ENCODE measurements at places on chromosomes 2 and 18.

GRCh38 chr2:36307441-36307840 is 48.1 kb upstream of the CRIM1 start:
- DNase-seq = no peak

GRCh38 chr2:104768694-104769093 is 85.2 kb upstream of the POU3F3 start:
- DNase-seq = no peak

- DNase-seq = no peak
Measured at GRCh38 chr18:36432880-36433555, 135.5 kb downstream of the FHOD3 start.

GRCh38 chr2:176997074-176997791 is 215.4 kb upstream of the HNRNPA3 start:
- peak; percentile 67 for DNase-seq

GRCh38 chr2:140695155-140695554 is 1435.7 kb downstream of the LRP1B start:
- DNase-seq = peak; percentile 29

DNA sequence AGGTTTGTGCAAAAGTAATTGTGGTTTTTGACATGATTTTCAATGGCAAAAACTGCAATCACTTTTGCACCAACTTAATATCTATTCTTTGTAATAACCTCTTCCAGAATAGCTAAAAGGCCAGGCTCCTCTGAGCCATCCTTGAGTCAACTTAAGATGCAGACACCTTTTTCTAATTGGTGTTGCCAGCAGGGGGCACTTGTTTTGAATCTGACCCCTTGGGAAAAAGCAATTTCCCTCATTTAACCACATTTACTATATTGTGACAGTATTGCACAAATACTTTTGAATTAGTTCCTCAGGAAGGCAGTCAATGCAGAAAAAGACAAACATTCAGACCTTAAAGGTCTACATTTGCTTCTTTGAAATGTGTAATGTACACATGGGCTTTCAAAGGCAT is 78.6 kb upstream of the GALNT5 start:
- no peak for DNase-seq

DNA sequence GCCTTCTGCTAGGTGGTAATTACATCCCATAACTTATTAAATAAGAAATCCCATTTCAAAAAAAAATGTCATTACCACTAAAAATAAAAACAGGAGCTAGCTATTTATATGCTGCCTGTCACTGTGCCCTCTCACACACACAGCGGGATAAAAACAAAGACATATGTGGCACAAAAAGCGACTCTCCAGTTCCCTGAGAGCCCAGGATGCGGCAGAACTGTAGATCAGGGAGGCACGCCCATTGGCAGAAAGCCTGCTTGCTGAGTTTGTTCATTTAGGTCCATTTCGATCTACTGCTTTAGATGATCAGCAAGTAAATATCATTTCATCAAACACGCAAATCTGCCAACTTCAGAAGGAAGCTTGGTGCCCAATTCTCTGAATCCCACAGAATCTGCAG is 124.4 kb downstream of the TMEM163 start:
- DNase-seq = no peak

- no peak for DNase-seq
Measured at GRCh38 chr2:85152895-85153294, 19.7 kb downstream of the TCF7L1 start.

- no peak for DNase-seq
Measured at GRCh38 chr2:102181919-102182635, 4.7 kb upstream of the IL1RL2 start.

DNA sequence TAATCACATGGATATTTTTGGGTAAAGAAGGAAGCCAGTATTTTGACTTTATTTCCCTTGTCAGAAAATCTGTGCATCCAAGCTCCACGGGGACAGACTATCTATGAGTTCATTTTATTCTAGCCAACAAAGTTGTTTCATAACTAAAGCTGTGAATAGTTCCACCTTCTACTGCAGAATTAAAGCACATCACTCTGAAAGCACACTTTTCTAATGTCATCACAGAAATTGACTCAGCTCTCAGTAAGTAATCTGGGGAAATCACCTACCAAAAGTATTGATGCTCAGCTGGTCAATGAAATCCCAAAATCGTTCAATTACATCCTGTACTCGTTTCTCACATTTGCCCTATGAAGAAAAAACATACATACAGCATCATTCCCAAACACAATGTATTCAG is 19.1 kb downstream of the IAH1 start:
- DNase-seq = no peak

GRCh38 chr2:109591206-109591605 is 22.6 kb downstream of the SEPTIN10 start:
- DNase-seq = no peak

- no peak for DNase-seq
Measured at GRCh38 chr2:64819774-64820688, 166.3 kb upstream of the SERTAD2 start.

- DNase-seq = no peak
Measured at GRCh38 chr2:69539549-69539908, 102.3 kb upstream of the NFU1 start.

GRCh38 chr2:54763636-54764291 is 40.3 kb downstream of the EML6 start:
- no peak for DNase-seq

GRCh38 chr2:105373344-105373781 is 25.5 kb downstream of the FHL2 start:
- DNase-seq = no peak

GRCh38 chr2:175999283-175999819 is 2.7 kb downstream of the LNPK start:
- no peak for DNase-seq

- DNase-seq = no peak
Measured at GRCh38 chr2:178320011-178320585, 125.8 kb downstream of the OSBPL6 start.

- DNase-seq = no peak
Measured at GRCh38 chr2:226991663-226992062, 155.8 kb downstream of the RHBDD1 start.

- DNase-seq = no peak
Measured at GRCh38 chr2:63093502-63093901, 42.9 kb downstream of the OTX1 start.

GRCh38 chr2:15965564-15966019 is 25.2 kb downstream of the MYCN start:
- no peak for DNase-seq

- DNase-seq = no peak
Measured at GRCh38 chr2:216588861-216589710, 44.1 kb upstream of the IGFBP2 start.

DNA sequence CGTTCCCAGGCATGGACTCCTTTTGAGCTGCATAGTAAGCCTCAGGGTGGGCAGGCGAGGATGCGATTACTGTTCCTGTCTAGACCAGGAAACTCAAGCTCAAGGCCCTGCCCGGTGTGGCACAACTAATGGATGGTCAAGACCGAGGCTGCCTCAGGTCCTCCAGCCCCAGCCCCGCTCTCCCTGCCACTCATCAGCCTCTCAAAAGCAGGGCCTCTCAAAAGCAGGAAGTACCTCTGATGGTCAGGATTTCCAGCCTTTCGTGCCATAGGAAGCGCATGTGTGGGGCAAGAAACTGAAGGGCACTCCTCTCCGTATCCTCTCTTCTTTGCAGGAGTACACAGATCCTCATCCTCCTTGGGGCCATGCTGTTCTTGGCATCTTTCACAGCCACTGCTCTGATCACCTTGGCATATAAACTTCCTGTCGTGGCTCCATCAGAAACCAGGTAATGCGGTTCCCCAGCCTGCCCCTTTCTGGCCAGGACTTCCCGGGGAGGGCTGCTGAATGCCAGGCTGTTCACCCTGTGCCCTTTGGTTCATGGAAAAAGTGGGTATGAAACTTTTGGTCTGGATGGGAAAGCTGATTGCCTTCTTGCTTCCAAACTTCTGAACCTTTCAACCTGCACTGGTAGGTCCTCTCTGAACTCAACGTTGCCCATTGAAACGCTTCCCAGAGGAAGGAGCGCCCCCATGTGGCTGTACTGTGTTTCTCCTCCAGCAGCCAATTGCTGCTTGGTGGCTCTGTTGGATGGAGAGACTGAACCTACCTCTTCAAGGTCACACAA is 82.8 kb upstream of the SEC11C start:
- DNase-seq = no peak

- DNase-seq = no peak
Measured at GRCh38 chr2:18522484-18523146, 37.8 kb downstream of the RDH14 start.

GRCh38 chr18:77146249-77147080 is 13.9 kb upstream of the MBP start:
- no peak for DNase-seq

DNA sequence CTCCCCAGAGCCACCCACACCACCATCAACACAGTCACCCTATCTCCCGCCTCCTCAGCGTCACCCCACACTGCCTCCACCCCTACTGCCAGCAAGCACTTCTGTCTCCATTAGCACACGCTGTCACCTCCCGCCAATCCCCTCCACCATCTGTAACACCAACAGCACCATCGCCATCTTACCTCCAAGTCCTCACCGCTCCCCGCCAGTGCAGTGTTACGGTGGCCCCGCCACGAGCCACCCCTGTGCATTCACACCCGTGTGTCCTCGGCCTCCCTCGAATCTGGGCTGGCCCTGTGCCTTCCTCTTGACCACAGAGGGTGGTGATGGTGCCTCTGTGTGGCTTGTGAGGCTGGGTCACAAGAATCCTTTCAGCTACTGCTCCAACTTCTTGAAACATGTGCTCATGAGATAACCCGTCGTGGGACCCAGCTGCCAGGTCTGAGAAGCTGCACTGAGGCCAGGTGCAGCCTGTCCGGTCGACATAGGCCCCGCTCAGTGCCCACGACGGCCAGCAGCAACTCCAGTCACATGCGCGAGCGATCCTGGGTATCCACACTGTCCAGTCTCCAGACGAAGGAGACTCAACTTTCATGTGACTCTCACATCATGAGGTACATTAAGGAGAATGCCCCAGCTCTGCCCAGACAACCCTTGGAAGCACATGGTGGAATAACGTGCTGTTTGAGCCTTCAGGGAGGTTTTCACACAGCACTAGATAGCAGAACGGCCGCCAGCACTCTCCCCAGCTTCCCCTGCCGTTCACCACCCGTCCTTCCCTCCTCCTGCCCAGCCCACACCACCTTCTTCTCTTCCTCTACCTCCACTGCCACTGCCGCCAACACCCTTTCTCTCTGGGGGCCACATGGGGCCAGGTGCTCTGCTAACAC is 72.6 kb upstream of the ASB18 start:
- no peak for DNase-seq

DNA sequence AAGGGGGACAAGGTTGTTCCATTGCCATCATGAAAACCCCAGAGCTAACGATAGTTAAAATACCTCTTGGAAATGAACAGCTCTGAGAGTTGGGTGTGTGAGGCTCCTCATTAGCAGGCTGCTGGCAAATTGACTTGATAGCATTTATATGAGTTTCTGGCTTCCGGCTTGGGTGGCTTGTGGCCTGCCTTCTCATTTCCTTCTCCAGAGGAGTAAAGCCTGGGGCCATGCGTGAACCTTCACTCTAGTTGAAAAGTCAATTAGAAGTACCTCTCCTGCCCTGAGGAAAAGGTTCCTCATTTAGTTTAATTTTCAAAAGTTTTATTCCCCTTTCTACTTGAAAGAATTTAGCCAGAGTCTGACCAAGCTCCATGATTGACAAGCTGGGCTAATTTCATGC is 67.1 kb downstream of the MGAT5 start:
- DNase-seq = no peak

GRCh38 chr2:67985586-67985985 is 77.2 kb downstream of the C1D start:
- no peak for DNase-seq

- DNase-seq = no peak
Measured at GRCh38 chr2:142223309-142223708, 92.5 kb upstream of the LRP1B start.

DNA sequence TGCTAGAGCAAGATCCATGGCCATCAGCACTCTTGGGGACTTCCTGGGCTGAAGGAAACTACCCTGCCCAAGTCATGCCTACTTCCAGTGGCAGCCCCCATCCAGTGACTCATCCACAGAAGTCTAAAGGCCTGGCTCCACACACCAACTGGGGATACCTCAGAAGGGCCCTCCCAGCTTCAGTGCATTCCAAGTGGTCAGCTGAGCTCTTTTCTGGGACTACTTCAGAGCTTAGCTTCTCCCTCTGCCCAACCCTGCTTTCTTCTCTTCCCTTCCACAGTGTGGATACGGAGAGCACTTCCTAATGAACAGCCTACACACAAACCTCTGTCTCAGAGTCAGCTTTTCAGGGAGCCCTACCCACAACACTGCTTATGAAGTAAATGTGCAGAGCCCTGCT is 66.5 kb downstream of the CLHC1 start:
- DNase-seq = peak; percentile 67

DNA sequence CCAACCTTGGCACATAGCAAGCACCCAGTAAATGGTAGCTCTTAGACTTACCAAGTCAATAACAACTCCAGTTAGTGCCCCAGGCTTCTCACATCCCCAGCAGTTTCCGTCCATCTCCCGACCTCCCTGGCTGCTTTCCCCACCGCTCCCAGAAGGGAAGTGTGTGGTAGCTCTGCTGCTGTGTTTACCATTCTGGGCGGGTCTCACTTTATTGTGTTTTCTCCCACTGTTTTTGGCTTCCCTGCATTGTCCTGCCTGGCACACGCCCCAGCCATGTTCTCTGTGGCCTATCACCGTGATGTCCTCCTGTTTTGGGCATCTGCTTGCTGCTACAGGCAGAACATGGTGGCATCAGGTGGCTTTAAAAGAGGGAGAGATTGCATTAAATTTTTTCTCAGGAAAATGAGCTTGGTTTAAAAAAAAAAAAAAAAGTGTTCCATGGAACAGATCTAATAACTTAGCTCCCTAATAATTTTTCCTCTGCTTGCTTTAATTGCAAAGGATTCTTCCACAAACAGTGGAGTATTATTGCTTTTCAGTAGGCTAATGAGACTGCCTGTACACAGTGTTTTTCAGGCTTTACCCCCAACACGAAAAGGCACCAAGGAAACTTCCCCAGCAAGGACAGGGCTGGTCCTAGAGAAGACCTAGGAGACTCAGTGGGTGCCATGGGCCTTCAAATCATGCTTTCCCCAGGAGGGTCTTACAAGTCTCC is 8.0 kb upstream of the COX7A2L start:
- no peak for DNase-seq

DNA sequence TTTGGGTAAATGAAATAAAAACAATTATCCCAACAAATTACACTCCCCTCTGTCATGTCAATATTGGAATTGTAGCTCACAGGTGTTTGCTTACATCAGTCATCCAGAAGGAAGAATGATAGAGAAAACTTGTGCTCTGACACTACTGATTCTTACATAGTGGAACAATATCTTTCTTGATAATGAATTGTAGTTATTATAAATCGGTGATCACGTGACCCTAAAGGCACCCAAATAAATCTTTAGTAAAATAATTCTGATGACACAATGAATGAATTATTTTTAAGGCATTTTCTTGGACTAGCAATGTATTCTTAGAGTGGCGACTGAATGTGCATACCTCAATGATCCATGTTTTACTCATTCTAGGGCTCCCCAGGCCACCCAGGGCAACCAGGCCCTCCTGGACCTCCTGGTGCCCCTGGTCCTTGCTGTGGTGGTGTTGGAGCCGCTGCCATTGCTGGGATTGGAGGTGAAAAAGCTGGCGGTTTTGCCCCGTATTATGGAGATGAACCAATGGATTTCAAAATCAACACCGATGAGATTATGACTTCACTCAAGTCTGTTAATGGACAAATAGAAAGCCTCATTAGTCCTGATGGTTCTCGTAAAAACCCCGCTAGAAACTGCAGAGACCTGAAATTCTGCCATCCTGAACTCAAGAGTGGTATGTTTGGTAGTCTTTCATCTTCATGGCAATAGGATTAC is 34.5 kb downstream of the COL3A1 start:
- no peak for DNase-seq
